ENCODE measurements at places on chromosomes 2 and 18. TPM values are rescaled to one million over a fixed set of nuclear protein-coding genes. Genes with fewer than 3 reads are reported as not detected.

LINC00305 gene
- total RNA-seq, result not detected

DNA sequence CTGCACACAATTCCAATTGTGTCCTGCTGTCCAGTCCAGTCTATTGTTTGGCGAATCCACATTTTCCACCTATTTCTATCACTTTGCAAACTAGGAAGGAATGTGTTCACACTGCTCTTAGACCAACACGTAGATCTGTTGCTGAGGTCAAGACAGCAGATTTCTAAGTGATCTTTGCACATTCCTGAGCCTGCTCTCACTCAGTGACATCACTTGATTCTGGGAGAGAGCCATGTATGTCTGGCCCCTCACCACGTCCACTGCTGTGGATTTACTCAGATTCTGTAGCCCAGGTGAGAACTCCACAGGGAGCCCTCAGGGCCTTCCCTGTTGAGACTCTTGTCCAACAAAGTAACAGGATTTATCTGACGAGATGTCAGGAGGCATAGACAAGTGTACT is 317.2 kb downstream of the TSN start:
- no peak for DNase-seq

DNA sequence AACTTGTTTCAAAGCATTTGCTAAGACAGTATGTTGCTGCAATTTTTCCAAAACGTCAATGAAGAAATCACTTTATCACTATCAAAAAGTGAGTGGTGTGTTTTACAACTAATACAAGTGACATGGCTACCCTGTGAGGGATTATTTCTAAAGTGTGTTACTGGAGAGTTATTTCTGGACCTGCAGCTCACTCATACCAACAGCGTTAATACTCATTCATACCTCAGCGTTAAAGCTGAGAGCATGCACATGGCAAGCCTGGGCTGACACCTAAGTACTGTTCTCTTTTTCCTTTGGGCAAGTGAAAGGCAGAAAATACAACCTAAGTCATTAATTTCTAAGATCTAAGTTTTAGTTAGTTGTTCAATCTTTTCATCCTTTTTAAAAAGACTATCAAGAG is 13.0 kb upstream of the MRPL19 start:
- no peak for DNase-seq

GRCh38 chr2:6820903-6821584 is 44.7 kb downstream of the CMPK2 start:
- DNase-seq, result no peak

DNA sequence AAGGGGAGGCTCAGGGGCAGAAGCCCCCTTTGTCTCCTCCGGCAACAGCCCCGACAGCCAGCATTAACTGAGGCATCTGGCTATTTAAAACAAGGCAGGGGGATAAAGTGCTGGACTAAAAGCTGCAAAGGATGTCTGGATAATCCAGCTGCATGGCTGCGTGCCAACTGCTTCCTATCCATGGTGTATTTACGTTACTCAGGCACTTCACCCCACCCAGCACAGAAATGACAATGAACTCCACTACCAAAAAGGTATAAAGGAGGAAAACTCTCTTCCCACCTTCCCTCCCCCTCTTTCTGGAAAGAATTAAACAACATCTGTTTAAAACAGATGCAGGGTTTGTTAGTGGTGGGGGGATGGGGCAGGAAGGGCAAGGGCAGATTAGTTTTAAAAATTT is 82.5 kb downstream of the SPRED2 start:
- DNase-seq, result peak; percentile 79

Measured in sigmoid colon (tissue), 7 donors.